Mesothelial cell of epicardium (in vitro differentiated cells): ENCODE measurements at places on chromosomes 5 and 9.

- DNase-seq = no peak
These were observed 428.4 kb upstream of the MPDZ start for GRCh38 chr9:13707612-13708576.

- DNase-seq = no peak
These were observed 2209.2 kb downstream of the MAT2B start for GRCh38 chr5:165714598-165714997.

GRCh38 chr5:96408210-96408777 lies 24.8 kb downstream of the PCSK1 start:
- DNase-seq = no peak

DNA sequence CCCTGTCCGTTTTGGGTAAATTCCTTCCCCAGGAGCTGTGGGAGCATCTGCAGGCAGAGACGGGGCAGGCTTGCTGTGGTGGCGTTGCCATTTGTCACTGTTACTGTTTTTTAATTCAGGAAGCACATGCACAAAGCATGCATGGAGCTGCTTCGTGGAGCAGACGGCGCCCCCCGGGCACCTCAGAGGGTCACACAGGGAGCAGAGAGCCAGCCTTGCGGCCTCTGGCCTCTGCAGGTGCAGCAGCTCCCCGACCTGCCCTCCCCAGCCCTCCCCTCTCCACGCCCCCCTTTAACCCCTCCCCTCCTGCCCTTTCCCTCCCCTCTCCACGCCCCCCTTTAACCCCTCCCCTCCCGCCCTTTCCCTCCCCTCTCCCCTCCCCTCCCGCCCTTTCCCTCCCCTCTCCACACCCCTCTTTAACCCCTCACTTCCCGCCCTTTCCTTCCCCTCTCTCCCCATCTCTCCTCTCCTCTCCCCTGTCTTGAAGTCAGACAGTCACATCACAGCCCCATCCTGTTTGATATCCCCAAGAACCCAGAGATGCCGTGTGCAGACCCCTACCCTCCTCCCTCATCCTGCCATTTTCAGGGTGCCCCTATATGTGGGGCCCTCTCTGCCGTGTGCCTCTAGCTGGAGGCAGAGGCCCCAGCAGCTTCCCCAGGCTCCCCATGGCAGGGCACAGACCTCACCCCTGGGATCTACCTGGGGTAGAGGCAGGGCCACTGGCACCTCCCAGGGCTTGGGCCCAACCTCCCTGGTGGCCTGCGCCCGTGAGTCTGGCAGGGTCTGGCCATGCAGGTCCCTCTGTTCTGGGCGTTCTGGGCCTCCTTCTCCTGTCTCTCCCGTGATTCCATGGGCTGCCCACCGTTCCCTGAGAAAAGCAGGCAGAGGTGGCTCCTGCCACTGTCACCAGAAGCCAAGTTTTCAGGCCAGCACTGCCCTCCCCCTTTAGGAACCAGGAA lies 29.6 kb upstream of the UBAC1 start:
- DNase-seq = no peak

GRCh38 chr5:55800924-55801323 lies 50.2 kb upstream of the IL31RA start:
- no peak for DNase-seq
